ENCODE measurements at places on chromosomes 1 and 21. TPM values are rescaled to one million over a fixed set of nuclear protein-coding genes. Genes with fewer than 3 reads are reported as not detected.

CDCA8 gene
- total RNA-seq: 18.6 TPM

SLC35F3 gene
- total RNA-seq: 4.0 TPM

S100A2 gene
- 59.7 TPM for total RNA-seq

TFAP2E gene
- 0.79 TPM for total RNA-seq

LINGO4 gene
- not detected for total RNA-seq

LHX8 gene
- 1.3 TPM for total RNA-seq

Measured in A375 (cell line).